ENCODE measurements at places on chromosomes 1 and 21.

DNA sequence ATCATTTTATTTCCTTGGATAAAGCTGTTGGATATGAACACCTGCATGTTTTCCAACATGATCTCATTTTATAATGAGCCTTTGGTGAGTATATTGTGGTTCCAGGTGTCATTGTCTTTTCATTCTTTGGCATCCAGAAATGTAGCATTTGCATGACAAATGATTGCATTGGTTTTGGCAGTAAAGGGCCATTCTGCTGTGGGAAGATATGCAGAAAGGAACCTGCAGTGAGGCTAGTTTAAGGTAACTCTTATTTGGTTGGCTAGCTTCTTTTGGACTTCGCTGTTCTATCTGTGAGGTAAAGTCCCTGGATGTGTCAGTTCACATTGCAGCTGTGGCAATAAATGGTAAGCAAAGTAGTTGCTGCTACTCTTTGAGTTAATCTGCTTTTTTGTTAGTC lies 343.0 kb downstream of the AMY1C start:
- no peak for DNase-seq

GRCh38 chr1:167541003-167541402 lies 12.6 kb downstream of the CREG1 start:
- DNase-seq = no peak

GRCh38 chr1:200034262-200034557 lies 6.7 kb downstream of the NR5A2 start:
- no peak for DNase-seq

- no peak for DNase-seq
These were observed 36.6 kb downstream of the DMRTB1 start for GRCh38 chr1:53495633-53496345.

GRCh38 chr1:26315874-26316850 lies 1.6 kb upstream of the CD52 start:
- no peak for DNase-seq

- DNase-seq = no peak
These were observed 1.4 kb downstream of the LRRC7 start for GRCh38 chr1:69569175-69569541.

DNA sequence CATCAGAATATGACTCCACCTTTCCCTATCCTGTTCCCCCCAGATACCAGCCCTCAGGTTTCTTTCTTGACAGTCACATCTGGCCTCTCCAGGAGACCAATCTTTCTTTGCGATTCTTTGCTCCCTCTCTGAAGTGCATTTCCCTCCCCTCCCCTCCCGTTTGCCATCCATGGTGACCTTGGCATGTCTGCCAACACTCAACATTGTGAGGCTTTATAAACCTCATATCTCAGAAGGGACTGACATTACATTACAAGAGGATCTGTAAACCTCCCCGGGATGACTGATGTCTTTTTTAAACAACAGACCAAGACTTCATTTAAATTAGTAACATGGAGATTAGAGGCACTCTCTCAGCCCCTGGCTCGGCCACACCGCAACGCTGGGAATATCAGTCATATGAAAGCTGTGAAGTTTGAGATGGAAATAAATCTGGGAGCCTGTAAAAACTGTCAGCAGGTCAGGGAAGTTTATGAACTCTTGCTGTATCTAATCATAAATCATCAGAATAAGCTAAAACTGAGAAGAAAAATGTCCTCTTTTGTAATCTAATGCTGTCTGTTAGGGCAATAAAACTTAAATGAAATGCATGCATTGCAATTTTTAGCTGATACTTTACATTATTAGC lies 401.7 kb upstream of the PROX1 start:
- DNase-seq = no peak
